RWPE2 (cell line): ENCODE measurements at places on chromosomes 16 and 17.

DNA sequence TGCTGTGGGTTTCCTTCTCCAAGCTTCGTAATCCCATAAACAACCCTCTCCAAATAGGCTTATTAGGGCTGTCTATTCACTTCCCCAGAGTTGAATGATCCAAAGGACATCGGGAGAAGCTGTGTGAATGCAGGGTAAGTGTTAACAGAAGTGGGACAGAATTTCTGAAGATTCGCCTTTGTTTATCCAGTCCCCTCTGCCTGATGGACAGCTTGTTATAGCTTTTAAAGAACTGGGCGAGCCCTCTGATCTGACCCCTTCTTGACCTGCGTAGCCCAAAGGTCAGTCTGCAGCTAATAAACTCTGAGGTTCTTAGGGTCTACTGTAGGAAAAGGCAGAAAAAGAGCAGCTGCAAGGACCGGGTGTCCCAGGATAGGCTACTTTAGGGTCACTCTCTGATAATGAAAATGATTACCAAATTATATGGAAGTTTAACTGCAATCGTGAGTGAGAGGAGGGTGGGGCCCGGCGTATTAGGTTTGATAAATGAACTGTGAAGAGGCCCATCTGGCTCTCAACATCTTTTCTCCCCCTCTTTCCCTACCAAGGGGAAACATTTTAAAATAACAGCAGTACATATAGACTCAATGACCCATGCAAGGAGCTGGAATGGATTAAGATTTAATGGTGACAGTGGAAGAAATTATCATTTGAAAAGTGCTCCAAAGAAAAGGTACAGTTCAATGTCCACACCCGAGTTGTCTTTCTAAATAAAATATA is 233.4 kb downstream of the FTO start:
- no peak for DNase-seq

- no peak for DNase-seq
Observed at GRCh38 chr16:57736419-57737351, 1.1 kb downstream of the KATNB1 start.

DNA sequence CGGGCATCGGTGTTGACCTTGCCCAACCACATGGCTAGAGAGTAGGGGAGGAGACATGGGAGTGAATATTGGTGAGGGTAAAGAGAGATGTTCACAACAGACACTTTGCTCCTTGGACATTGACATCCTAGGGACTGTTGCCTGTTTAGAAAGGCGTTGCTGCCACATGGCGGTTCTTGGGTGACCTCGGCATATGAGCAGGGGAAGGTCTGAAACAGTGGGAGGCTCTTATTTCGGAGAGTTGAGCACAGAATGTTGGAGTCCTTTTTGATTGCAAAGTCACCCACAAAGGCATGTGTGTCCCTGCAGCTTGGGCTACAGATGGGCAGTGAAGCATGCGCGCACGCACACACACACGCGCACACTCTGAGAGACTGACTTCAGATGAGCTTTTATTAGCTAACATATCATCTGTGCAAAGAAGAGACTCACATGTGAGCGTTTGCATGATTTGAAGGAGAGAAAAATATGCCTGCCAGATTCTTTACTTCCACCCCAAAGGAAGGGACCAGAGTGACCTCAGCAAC is 104.4 kb downstream of the SHISA9 start:
- DNase-seq, result no peak

- no peak for DNase-seq
Observed at GRCh38 chr17:21298056-21298982, 13.8 kb downstream of the MAP2K3 start.

DNA sequence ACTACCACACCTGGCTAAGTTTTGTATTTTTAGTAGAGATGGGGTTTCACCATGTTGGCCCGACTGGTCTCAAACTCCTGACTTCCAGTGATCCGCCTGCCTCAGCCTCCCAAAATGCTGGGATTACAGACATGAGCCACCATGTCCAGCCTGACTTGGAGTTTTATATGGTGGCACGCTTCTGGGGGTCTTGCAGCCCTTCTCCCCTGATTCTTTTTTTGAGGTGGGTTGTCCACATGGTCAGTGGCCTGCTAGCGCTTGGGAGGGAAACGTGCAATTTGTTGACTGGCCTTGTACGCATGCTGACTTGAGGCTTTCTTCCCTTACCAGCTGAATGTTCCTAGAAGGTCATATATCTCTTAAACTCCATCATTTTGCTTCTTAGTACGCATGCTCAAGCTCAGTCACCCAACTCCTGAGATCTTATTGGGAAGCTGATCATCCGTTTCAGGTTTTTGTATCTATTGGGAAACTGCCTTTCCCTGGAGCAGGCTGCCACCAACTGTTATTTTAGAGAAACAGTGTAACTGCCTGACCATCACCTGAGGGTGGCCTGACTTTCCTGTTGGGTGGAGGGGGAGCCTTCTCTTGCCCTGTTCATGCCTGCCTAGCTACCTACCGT is 13.7 kb upstream of the LDHD start:
- no peak for DNase-seq

GRCh38 chr17:59814685-59815084 is 78.1 kb downstream of the TUBD1 start:
- no peak for DNase-seq

GRCh38 chr17:33280162-33280943 is 12.7 kb downstream of the ASIC2 start:
- DNase-seq, result no peak
